NCI-H1436 (cell line): ENCODE measurements at places on chromosomes 3 and 15.

- DNase-seq, result no peak
Measured at GRCh38 chr3:127349501-127350171, 61.8 kb upstream of the PRR20G start.

DNA sequence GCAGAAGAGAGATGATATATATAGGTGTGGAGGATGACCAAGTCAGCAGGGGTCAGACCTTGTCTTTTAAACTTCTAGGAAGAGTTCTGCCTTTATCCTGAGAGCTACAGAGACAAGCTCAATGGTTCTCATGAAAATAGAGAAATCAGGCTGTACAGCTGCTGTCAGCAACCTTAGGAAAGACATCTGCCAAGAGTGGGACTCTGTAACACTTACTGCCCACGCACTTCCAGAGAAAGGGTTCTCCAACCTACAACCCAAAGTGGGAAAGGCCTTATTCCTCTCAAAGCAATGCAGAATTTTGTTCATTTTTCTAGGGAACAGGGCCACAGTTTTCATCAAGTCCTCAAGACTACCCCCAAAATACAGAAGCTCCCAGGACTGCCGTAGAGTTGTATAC is 138.7 kb downstream of the STT3B start:
- DNase-seq, result no peak

DNA sequence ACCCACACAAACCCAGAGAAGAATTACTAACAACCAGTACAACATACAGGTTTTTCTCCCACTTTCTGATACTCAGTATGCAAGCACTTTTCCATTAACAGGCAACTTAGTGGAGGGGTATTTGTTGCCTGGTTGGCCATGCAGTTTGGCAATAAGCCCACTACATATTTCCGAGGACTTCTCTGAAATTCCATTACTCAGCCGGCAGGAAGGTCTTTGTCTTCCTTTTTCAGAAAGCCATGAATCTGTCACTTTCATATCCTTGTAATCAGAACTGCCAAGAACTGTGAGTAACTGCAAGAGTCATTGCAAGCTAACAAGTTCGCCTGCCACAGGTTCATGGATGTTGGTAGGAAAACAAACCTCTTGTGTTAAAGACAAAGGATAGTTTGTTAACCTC is 422.3 kb upstream of the ROBO1 start:
- no peak for DNase-seq

- DNase-seq, result no peak
Measured at GRCh38 chr3:14235912-14236295, 57.3 kb downstream of the LSM3 start.

GRCh38 chr15:42080919-42081830 is 13.2 kb downstream of the PLA2G4D start:
- no peak for DNase-seq

GRCh38 chr3:85342915-85343314 is 384.1 kb downstream of the CADM2 start:
- DNase-seq, result no peak

DNA sequence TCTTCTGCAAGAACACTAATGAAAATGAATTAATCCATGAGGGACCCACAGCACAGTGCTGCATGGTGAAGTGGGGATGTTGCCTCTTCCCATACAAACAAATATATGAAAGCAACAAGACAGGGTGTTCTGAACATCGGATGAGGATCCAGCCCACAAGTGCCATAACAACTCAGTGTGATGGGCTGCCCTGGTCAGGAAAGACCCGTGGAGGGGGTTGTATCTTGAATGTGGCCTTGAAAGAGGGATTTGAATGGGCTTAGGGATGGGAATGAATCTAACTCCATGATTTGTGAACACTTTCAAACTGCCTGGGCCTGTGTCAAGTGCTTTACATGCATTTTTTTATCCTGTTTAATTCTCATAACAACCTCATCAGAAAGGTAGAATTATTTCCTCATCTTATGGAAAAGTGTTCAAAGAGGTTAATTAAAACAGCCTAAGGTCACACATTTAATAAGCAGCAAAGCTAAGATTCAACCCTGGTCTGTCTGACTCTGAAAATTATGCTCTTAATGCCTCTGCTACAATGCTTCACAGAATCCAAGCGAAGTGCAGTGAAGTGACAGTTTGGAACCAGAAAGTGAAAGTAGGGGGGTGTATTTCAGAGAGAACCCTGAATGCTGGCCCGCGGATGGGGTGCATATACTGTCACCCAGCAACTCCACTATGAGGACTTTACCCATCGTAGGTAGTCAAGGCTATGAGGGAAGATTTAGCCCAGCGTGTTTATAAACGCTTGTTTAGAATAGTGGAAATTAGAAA is 65.6 kb upstream of the HEG1 start:
- no peak for DNase-seq

GRCh38 chr3:157549498-157549897 is 46.3 kb upstream of the VEPH1 start:
- no peak for DNase-seq

GRCh38 chr3:122322095-122323075 is 2.7 kb upstream of the CSTA start:
- DNase-seq, result no peak

- DNase-seq, result no peak
Measured at GRCh38 chr15:88335074-88335473, 78.5 kb upstream of the NTRK3 start.

GRCh38 chr15:84816694-84817465 is at the start of gene ALPK3:
TSS of gene ALPK3 (plus strand) at chr15:84817356. CDS start at chr15:84817453, 97 bp downstream.
- no peak for DNase-seq

- no peak for DNase-seq
Measured at GRCh38 chr15:28265334-28266019, 56.5 kb downstream of the HERC2 start.

DNA sequence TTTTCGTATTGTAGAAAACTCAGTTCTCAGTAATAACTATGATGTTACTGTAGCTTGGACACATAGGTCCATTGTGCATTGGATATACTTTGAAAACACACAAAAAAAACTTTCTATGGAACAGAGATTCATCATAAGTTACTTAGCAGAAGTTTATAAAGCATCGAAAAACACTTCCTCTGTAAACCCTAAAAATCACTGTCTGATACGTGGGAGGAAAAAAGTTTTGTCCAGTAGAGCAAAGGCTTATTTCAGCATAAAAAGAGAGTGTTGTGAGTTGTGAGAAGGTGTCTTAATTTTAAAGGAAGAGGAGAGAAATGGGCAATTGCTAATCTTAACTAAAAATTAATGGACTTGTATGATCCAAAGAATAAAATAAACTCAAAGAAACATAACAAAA is 64.8 kb downstream of the OSTN start:
- no peak for DNase-seq

DNA sequence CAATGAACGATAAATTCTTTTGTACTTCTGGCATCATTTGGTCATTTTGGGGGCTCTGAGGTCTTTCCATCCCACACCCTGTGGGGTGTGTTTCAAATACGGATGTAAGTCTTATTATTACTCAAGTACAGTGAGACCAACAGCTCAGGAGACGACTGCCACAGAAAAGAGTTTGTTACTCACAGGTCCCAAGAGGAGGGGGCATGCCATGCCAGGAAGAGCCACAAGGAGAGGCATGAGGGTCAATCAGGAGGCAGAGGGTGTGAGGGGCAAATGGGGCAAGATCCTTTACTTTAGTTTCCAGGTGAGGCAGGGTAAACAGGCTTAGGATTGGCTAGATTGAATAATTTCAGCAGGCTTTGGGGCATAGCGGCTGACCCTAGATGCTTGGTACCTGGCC is 21.6 kb downstream of the TRH start:
- DNase-seq, result no peak

GRCh38 chr3:129018751-129019150 is 17.6 kb downstream of the EFCC1 start:
- no peak for DNase-seq

DNA sequence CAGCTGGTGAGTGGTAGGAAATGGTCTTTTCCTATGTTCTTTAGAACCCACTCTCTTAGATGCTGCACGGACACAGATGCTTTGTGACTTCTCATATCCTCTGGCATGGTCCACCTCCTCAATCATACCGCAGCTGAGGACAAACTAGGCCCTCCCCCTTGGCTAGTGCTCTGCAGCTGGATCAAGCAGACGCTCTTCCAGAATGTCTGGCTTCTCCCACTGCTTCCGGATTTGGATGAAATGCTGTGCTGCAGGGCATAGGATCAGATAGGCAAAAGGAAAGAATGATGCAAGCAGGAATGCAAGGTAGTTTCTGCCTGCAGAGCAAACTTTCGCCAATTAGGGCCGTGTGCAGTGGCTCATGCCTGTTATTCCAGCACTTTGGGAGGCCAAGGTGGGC is 75.7 kb upstream of the SLC4A7 start:
- DNase-seq, result no peak

DNA sequence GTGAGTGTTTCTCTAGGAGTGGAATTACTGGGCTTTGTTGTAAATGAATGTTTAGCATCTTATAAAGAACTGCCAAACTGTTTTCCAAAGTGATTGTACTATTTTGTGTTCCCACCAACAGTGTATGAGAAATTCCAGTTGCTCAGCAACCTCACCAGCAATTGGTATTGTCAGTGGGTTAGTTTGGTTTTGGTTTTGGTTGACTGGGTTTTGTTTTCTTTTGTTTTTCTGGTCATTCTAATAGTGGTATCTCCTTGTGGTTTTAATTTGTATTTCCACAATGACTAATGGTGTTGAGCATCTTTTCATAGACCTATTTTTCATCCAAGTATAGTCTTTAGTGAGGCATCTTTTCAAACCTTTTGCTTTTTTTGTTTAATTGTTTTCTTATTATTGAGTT is 27.1 kb downstream of the FILIP1L start:
- DNase-seq, result no peak

DNA sequence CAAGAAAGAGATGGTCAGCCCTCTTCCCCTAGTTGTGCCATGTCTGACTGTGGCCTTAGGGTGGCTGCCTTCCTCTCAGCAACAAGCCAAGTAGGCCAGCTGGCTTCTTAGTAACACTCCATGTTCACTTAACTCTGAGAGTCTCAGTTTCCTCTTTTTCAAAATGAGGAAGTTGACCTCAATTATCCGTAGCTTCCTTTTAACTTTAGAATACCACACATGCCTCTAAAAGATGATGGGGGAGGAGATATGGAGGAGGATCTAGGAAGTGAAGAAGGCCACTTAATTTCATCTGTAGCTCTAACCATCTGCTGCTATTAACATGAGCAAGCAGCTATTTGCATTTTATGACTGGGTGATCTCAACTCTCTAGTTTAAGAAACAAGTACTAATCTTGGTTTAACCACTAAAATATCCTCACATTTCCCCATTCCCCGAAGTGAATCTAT is 32.9 kb downstream of the CD200R1L start:
- DNase-seq, result no peak

- no peak for DNase-seq
Measured at GRCh38 chr3:36366308-36366707, 14.0 kb upstream of the STAC start.

DNA sequence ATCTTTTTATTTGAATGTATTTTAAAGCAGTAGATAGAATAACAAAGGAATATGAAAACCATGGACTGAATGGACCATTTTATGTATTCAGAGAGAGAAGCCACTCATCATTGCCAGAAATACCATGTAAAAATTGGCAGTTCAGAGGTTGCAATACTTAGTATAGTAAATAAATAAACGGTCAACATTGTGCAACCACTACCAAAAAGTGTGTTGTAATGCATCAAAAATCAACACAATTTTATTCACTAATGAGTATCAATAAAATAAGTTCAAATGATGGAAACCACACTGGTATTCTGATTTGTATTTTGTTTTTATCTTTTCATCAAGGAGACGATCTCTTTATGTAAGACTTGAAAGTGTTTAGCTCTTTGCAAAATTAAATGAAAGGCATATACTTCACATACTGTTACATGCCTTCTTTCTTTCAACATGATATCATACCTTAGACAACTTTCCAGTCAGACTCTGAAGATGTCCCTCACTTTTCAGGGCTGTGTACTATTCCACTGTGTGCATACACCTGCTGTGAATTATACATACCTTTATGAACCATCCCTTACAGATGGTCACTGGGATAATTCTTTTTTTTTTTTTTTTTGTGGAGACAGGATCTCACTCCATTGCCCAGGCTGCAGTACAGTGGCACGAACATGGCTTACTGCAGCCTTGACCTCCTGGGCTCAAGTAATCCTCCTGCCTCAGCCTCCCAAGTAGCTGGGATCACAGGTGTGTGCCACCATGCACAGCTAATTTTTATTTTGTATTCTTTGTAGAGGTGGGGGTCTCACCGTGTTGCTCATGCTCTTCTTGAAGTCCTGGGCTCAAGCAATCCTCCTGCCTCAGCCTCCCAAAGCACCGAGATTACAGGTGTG is 40.3 kb downstream of the CCK start:
- no peak for DNase-seq

DNA sequence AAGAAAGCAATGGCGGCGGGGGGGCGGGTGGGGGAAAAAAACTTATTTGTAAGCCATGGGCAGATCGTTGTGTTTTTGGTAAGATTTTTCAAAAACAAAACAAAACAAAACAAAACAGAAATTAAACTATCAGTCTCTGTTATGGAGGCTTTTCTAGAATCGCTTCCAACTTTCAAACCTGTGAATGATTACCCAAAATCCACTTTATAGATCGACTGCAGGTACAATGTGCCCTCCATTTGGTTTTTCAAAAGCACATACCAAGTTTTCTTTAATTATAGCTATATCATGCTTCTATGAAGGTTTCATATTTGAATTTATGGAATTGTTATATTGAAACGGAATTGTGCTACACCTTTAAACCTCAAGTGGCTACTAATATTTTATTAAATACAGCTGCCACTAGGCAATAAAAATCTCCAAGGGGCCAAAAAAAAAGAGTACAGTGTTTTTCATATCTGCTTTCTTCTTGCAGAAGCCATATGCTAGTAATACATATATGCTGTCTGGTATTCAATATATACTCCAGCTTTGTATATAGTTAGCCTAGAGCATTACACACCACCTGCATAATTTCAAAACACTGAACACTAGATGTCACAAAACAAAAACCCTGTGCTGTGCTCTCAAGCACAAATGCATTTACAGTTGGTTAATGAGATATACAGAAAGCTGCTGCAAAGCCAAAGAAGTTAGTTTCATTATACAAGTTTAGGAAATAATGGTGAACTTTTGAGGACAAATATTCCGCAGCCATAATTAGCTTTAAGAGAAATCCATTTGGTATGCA is 683.8 kb upstream of the NR2F2 start:
- no peak for DNase-seq

DNA sequence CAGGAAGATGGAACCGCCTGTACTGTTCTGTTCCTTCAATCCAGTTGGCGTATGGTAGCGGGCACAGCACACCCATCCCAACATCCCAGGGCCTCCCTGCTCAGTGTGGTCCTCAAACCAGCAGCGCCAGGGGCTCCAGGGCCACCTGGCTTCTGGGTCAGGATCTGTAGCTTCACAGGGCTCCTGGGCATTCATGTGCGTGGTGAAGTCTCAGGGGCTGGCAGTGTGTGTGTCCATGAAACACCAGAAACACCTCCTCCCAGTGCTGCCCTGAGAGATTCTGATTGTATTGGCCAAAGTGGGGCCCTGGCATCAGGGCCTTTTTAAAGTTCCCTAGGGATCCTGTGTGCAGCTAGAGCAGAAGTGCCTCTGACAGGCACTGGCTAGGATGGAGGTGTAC is 42.1 kb downstream of the ABTB1 start:
- no peak for DNase-seq

GRCh38 chr3:8266730-8267131 is 234.9 kb upstream of the LMCD1 start:
- DNase-seq, result no peak
